ENCODE measurements at places on chromosomes 7 and 10.

DNA sequence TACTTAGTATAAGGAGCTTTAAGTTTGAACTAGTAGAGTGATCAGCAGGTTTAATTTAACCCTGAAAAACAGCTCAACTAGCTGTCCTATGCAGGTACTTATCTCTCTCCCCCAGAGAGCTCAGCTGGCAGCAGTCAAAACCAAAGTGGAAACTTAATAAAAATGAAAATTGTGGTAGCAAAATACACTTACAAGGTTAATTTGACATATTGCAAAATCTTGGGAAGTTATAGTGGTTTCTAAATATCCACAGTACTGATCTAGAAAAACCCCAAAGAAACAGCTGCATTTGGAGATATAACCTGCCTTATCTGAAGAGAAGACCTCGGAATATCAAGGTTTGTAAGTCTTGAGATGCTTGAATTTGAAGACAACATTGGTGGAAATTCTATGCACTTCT is 269.2 kb downstream of the RNLS start:
- no peak for DNase-seq

GRCh38 chr7:30269490-30269889 is 14.9 kb upstream of the ZNRF2 start:
- no peak for DNase-seq

GRCh38 chr7:17849504-17849903 is 90.8 kb downstream of the SNX13 start:
- DNase-seq: no peak

GRCh38 chr10:6729071-6729774 is 149.1 kb upstream of the PRKCQ start:
- no peak for DNase-seq

DNA sequence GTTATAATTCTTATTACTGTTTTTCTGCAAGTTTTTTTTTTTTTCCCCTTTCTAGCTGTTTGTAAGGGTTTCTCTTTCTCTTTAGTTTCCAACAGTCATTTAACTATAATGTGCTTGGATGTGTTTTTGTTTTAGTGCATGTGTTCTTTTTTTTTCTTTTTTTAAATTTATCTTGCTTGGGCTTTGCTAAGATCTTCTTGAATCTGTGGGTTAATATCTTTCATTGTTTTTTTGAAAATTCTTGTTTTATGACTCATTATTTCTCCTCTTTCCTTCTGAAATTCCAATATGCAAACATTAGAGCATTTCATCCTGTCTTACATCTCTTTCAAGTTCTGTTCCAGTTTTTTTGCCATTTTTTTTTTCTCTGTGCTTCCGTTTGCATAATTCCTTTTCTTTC is 5.7 kb upstream of the HK1 start:
- DNase-seq: no peak

DNA sequence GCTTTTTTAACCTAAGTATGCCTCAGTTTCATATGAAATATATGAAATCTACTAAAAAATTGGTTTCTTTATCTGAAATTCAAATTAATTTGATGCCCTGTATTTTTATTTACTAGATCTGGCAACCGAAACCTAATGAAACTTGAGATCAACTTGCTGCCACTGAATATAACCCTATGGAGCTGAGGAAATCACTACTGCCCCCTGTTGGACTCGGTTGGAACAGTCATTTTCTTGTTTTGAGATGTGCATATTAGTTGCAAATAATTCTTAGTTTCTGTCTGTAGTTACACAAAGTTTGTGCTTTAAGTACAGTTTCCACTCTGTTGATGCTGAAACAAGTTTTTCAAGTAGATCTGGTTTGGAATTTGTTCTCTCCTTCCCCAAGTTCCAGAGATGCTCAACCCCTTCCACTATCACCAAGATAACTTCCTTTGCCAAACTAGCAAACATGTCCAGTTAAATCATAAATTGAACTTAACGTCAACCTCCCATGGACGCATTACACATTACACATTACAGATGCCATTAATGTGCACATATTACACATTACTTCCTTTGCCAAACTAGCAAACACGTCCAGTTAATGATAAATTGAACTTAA is 22.2 kb upstream of the EXOC4 start:
- DNase-seq: peak; percentile 33

GRCh38 chr7:111027396-111027795 is 63.5 kb upstream of the LRRN3 start:
- DNase-seq: no peak

- DNase-seq: no peak
These were observed 179.3 kb downstream of the TRIL start for GRCh38 chr7:28778786-28779185.

DNA sequence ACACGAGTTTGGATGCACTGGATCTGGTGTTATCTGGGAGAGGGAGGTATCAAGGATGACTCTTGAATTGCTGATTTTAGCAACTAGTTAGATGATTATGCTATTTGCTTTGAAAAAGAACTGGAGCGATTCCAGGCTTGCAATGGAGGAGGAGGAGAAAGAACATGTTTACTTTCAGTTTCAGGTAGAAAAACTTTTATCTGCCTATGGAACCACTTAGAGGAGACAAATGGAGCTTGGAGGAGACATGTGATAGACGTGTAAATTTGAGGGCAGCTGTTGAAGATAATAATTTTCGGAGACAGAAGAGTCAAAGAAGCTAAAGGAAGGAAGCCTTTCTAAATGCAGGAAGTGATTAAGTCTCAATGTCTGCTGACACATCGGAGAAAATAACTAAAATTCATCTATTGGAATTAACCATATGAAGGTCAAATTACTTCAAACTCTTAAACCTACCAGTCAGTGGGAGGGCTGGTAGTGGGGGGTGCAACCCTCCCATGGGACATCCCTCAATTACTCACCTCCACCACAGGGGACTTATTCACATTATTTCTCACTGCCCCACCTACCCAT is 56.4 kb upstream of the GNAI1 start:
- DNase-seq: no peak

GRCh38 chr10:52551046-52551445 is 221.5 kb downstream of the MBL2 start:
- no peak for DNase-seq
